ENCODE measurements at places on chromosomes 2 and 18.

DNA sequence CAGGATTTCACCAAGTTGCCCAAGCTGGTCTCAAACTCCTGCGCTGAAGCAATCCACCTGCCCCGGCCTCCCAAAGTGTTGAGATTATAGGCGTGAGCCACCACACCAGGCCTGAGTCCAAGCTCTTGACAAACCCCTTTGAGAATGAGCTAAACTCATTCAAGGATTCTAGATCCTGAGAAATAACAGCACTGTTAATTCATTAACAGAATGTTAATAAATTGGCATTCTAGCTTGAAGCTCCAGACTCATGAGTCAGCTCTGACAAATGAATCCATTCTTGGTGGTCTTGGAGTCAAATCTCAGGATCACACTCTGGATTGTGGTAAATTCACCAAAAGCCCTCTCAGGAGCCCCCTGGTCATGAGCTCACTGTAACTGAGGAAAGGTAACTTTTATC, 1.8 kb downstream of the NARS1 start:
- DNase-seq = no peak

DNA sequence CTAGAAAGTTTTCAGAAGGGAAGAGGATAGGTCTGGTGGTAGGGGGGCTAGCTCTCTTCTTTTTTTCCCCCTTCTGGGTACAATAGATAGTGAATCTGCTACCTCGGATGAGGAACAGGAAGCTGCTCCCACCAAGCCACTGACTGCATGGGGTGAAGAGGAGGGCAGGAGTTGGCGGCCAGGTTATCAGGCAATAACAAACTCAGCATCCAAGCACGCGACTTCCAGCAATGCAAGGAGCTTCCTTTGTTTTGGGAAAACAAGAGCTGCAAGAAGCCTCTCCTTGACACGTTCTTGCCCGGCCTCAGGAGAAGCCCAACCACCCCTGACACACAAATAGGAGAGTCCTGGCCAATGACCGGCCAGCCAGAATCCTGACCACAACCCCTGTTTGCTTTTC, 32.2 kb downstream of the NHEJ1 start:
- no peak for DNase-seq

DNA sequence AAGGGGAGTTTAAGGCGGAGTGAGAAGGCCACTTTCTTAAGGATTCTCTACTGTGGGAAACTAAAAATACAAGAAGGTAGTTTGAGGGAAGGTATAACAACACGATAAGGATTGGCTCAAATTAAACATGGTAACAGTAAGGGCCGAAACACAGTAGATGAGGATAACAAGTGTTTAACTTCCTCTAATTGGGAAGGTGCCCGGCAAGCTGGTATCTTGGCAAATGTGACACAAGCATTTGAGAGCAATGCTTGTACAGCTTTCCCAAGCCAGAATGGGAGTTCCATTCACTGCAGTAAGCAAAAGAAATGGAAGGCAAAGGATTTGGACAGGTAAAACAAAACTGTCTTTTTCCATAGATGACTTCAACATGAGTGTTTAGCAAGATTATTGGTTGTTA, 19.8 kb downstream of the USP40 start:
- no peak for DNase-seq

DNA sequence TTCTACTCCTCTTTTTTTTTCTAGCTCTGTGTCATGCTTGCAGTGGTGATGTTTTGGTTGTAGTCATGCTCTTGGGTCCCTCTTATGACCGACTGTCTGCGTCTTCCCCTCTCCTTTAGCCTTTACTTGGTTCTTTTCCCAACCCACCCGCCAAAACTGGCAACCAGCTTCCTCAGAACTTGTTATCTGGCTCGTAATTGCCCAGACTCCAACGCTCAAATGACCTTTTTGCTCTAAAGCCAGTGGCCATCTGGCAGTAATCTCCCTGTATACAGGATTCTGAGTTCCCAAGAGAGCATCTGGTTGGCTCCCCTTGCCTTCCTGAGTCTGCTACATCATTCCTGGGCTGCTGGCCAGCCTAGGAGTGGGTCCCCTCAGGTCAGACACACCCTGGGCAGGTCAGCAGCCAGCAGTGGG, 147.2 kb downstream of the MGAT5 start:
- DNase-seq = no peak

- no peak for DNase-seq
Observed at GRCh38 chr18:40415821-40416220, 1539.2 kb upstream of the PIK3C3 start.

- DNase-seq = no peak
Observed at GRCh38 chr18:35920623-35921022, 51.9 kb upstream of the RMP24 start.

DNA sequence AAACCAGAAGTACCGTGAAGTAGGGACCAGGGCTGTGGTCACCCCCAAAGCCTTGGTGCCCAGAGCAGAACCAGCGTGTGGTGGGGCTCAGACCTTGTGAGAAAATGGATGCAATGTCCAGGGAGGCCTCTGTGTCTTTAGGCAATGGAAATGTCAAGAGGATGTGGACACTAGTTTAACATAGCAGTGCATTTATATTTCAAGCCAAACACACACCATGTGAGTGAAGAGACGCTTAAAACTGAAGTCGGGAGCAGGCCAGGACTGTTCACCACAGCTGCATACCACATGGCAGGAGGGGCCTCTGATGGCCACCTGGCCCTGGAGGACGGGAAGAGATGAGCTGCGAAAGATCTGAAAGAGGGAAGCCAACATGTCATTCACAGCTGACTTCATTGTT, 87.3 kb upstream of the LDLRAD4 start:
- no peak for DNase-seq

- DNase-seq = no peak
Observed at GRCh38 chr2:239695728-239696240, 295.0 kb upstream of the HDAC4 start.
